ENCODE measurements at places on chromosomes 2 and 18.

DNA sequence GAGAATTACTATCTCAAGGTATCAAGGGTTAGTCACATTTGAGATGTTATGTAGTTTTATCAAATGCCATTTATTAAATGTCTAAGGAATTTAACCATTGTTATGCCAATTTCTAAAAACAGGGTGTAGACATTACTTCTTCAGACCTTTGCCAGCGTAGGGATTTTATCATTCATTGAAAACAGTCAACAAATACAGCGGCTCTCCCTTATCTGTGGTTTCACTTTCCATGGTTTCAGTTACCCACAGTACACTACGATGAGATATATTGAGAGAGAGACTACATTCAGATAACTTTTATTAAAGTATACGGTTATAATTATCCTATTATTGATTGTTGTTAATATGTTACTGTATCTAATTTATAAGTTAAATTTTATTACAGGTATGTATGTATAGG is 234.7 kb downstream of the TMX3 start:
- DNase-seq = no peak

- peak; percentile 31 for DNase-seq
Observed at GRCh38 chr2:69138793-69139459, 125.9 kb downstream of the ANTXR1 start.

- no peak for DNase-seq
Observed at GRCh38 chr2:61238219-61239012, 76.4 kb downstream of the C2orf74 start.

- no peak for DNase-seq
Observed at GRCh38 chr2:218091746-218092145, 22.7 kb downstream of the RUFY4 start.

DNA sequence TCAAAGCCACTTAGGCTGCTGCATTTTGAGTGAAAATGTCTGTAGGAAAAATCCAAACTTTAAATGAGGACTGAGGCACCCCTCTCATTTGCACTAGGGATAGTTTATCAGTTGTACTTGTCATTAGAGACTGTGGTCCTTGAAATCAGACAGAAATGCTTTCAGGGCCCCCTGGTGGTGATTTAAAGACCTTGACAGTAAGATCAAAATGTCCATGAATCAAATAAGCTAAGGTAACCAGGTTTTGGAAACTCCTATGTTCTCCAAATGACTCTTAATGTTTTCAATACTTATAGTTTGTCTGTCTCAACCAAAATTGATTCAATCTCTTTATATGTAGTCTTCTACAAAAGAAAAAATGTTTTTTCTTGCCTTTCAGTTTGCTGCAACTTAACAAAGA is 28.8 kb upstream of the DDX18 start:
- DNase-seq = peak; percentile 10

DNA sequence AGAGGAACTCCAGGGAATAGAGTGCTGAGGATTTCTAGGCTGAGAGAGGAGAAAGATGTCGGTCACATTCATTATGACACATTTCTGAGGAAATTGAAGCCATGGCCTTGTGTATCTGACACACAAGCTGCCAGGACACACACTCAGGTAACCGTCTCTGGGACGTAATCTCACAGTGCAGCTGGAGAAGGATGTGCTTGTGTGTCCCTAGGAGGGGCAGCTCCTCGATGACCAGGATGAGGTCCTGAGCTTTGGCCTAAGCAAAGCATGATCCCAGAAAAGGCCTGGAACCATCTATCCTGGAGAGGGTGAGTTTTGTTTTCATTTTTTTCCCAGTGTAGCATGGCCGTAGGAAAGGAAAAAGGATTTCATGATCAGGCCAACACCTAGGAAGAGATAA is 102.2 kb downstream of the CAPN13 start:
- no peak for DNase-seq

DNA sequence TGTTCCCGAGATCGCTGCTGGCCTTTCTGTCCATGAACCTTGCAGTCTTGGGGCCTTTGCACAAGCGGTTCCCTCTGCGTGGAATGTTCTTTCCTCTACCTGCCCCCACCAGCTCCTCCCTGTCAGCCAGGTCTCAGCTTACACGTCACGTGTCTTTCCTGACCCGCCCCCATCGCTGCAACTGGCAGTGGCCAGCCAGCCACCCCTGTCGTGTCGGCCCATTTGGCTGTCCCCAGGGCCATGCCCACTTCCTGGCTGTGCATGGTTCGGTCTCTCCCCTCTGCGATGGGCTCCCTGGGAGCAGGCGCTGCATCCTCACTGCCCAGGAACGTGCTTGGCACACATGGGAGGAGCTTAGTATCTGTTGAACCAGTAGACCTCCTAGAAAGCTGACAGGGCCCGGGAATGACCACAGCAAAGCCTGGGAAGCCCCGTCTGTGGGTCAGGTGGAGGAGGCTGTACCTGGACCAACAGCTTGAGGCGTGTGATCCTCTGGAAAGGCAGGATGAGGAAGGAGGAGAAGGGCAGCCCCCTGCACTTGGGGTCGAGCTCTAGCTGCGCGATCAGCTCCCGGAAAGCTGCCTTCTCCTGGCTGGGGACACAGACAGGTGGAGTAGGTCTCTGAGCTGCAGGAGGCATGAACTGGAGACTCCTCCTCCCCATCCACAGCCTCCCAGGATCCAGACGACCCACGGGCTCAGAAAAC is 21.0 kb downstream of the SNORC start:
- DNase-seq = peak; percentile 97

DNA sequence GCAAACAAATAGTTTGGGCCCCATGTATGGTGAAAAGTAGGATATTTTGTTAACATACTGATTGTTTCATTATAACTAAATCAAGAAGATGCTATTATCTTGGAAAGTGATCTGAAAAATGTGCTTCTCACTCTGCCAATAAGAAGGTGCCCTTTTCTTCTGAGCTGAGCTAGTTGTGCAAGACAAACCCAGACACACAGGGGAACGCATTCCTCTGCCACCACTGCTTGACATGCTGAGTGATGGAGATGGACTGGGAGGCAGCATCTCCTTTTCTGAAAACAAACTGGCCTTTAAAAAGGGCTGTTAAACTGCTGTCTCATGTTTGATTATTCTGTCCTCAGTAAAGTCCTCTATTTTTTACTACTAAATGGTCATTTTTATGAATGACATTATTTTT is 1989.9 kb upstream of the CELF4 start:
- DNase-seq = no peak

DNA sequence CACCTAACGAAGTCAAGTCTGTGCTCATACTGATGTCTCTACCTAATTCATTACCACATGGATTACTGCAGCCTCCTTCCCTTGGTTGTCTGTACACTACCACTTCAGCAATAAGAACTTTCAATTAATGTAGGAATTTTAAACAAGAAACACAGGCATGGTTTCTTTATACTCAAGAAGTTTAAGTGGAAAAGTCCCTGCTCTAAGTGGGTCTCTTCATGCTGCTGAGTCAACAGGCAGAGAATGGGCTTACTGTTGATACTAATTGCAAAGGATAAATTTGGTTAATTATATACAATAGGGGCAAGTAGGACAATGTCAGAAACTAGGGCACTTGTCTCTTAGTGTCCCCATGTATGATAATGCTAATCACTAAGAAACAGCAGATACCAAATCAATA is 392.6 kb downstream of the DSEL start:
- DNase-seq = no peak

GRCh38 chr18:71238974-71239624 is 950.3 kb downstream of the SOCS6 start:
- DNase-seq = peak; percentile 57

DNA sequence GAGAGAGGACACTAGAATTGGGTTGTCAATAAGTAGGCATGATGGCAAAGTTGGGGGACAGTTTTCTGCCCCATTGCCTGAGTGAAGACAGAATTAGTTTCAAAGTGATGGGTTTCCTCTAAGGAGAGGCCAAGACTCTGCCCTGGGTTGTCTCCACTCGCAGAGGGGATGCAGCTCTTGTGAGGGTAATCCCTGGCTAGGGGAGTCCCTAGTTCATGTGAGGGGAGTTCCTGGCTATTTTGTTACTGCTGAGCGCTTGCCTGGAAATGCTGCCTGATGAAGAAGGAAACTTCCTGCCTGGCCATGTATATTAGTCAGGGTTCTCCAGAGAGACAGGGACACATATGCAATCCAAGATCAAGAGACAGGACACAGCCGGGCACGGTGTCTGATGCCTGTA is 501.5 kb downstream of the BCL11A start:
- DNase-seq = no peak

GRCh38 chr2:199458806-199459285 is 1.1 kb upstream of the SATB2 start:
- no peak for DNase-seq

GRCh38 chr2:236311286-236311685 is 47.1 kb upstream of the ASB18 start:
- DNase-seq = no peak

GRCh38 chr2:168439536-168439935 is 16.5 kb upstream of the CERS6 start:
- no peak for DNase-seq

- no peak for DNase-seq
Observed at GRCh38 chr2:64598226-64598625, 55.5 kb downstream of the SERTAD2 start.

DNA sequence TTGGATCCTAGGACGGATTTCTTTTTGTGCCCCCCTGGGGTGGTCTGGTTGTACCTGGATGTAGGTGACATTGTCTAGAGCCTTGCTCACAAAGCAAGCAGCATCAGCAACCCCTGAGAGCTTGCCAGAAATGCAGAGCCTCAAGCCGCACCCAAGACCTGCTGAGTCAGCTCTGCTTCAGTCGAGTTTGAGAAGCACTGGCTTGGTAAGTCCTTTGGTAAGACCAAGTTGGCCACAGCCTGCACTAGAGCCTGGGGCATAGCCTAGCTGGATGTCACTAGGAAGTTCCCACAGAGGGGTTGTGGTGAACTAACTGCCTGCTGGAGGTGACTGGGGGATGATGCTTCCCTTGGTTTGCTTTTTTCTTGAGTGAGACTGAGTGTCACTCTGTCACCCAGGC is 6.2 kb downstream of the ABCG5 start:
- no peak for DNase-seq

- no peak for DNase-seq
Observed at GRCh38 chr2:44944952-44945612, 3.6 kb downstream of the SIX3 start.

GRCh38 chr2:166180951-166181812 is 53.4 kb upstream of the SCN1A start:
- peak; percentile 49 for DNase-seq

GRCh38 chr2:68512966-68513365 is 45.6 kb downstream of the APLF start:
- no peak for DNase-seq

GRCh38 chr2:126950504-126950903 is 51.8 kb downstream of the TEX51 start:
- no peak for DNase-seq

DNA sequence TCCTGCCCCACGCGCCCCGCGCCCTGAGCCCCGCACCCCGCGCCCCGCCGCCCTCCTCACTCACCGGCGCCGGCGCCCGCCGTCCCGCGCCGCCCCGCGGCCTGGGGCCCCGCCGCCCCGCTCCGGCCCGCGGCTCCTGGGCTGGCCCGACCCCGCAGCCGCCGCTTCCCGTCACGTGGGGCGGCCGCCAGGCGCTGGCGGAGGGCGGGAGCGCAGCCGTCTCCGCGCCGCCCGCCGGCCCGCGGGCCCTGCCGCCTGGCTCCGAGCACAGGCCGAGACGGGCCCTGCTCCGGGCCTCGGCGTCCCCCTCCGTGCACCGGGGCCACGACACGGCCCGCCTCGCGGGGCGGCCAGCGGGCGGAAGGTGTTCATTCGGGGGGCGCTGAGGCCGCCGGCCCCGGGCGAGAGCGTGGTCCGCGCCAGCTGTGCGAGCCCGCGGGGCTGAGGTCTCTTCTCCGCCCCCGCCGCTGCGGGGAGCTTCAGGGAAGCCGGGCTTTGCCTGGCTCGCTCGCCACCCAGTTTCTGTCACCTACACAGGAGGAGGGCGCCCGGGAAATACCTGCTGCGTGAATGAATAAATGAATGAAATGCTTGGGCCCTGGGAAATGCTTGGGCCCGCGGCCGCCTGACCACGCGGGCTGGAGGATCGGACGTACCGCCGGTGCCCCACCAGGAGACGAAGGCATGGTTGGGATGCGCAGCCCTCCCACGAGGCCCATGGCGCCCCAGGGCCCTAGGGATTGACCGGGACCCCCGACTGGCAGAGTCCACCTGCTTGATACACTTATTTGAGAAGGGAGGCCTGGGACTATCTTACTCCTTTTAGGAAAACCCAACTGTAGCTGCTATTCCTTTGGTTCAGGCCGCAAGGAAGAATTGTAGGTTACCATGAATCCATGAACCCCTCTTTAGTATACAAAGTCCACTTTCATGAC is at the start of gene TGFBRAP1:
Gene TGFBRAP1 (minus strand): TSS at position 175 of the 935 bp plus-strand sequence. CDS start 21,434 bp downstream, outside the sequence.
- peak; percentile 71 for DNase-seq

DNA sequence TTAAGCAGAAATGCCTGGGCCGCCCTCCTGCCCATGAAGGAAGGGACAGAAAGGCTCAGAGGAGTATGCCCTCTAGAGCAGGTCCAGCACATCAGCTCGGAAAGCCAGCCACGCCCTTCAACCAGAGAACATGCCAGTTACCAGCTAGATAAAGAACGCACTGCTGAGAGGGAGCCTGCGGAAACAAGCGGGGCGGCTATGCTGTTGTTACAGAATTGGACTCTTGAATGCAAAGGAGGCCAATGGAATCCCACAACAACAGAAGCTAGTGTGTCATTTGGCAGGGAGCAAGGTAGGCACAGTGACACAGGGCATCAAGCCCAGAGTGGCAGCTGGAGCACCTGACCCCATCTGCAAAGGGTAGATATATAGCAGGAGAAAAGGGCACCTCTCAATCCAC is 242.9 kb upstream of the ID2 start:
- no peak for DNase-seq

DNA sequence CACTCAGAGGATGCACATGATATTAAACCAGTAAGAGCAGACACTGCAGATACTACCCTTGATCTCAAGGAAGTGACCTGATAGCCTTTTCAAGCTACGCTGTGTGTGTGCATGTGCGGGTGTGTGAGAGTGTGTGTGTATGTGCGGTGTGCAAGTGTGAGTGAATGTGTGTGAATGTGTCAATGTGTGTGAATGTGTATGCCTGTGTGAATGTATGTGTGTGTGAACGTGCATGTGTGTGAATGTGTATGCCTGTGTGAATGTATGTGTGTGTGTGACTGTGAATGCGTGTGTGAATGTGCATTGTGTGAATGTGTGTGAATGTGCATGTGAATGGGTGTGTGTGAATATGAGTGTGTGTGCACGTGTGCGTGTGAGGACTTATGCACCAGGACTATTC is 53.8 kb downstream of the KCNG2 start:
- no peak for DNase-seq

- DNase-seq = no peak
Observed at GRCh38 chr2:27082773-27083409, 3.7 kb upstream of the KHK start.

- DNase-seq = peak; percentile 26
Observed at GRCh38 chr2:112725545-112726457, 5.0 kb downstream of the NT5DC4 start.

GRCh38 chr2:74317701-74318100 is 25.5 kb downstream of the SLC4A5 start:
- no peak for DNase-seq

GRCh38 chr2:101330253-101330933 is 21.9 kb upstream of the RNF149 start:
- DNase-seq = no peak

GRCh38 chr2:198961547-198961946 is 496.2 kb downstream of the SATB2 start:
- no peak for DNase-seq
